ENCODE measurements at places on chromosomes 1 and 21. TPM values are rescaled to one million over a fixed set of nuclear protein-coding genes. Genes with fewer than 3 reads are reported as not detected.

The DNAJB4 gene
- total RNA-seq: 11.5 TPM

The KCNT2 gene
- total RNA-seq: not detected

GRCh38 chr1:96238426-96238825, 483.2 kb upstream of the PTBP2 start:
- DNase-seq: no peak
- no peak overlapping the region for H3K27ac ChIP-seq
- H3K27me3 ChIP-seq: no peaks in the 10 kb centered on the region
- no peaks in the 10 kb centered on the region for H3K4me1 ChIP-seq
- H3K36me3 ChIP-seq: no peaks in the 10 kb centered on the region

- H3K4me3 ChIP-seq: no peak overlapping the region
- no peak for DNase-seq
- peaks cover 34% of the 10 kb centered on the region for H3K4me1 ChIP-seq
Measured at GRCh38 chr1:54460861-54461387, 54.7 kb upstream of the SSBP3 start.

GRCh38 chr21:32314806-32315205, 16.2 kb downstream of the MRAP start:
- peaks cover 21% of the 10 kb centered on the region for H3K36me3 ChIP-seq
- H3K27me3 ChIP-seq: no peaks in the 10 kb centered on the region
- H3K4me3 ChIP-seq: no peak overlapping the region
- DNase-seq: no peak

- DNase-seq: no peak
- no peaks in the 10 kb centered on the region for H3K27me3 ChIP-seq
- peaks cover 25% of the 10 kb centered on the region for H3K36me3 ChIP-seq
- H3K4me1 ChIP-seq: peaks cover 43% of the 10 kb centered on the region
Measured at GRCh38 chr1:12184008-12184681, 17.4 kb downstream of the TNFRSF1B start.

DNA sequence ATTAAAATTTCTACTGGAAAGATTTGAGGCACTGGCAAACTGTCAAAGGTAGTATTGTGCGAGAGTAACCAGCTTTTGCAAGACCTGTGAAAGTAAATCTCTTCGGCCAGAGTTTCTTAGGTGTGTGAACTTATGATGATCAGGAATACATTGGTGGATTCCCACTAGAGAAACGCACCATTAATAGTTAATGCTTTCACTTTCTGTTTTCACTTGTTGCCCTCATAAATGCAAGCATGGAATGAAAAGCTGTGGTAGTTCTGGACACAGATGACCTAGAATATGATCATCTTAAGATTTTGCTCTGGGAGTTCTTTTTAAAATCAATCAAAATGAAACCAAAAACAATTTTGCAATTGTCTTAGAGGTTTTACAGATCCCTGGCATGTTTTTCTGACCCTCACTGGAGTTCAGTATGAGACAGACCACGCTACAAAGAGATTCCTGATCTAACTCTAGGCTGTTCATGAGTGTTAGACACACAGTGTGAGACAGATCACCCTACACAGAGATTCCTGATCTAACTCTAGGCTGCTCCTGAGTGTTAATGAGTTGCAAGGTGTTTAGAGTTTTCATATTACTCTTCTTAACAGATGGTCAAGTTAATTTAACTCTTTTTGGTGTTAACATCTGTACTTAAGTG, 98.8 kb downstream of the SDCCAG8 start:
- H3K4me1 ChIP-seq: peaks cover 16% of the 10 kb centered on the region
- peaks cover 8% of the 10 kb centered on the region for H3K36me3 ChIP-seq
- H3K27me3 ChIP-seq: no peaks in the 10 kb centered on the region
- H3K4me3 ChIP-seq: peak overlapping the region; percentile 63

GRCh38 chr1:110548381-110548780, 29.4 kb upstream of the KCNA10 start:
- no peaks in the 10 kb centered on the region for H3K4me1 ChIP-seq
- peaks cover 29% of the 10 kb centered on the region for H3K27me3 ChIP-seq
- no peak for DNase-seq
- H3K27ac ChIP-seq: no peak overlapping the region
- H3K4me3 ChIP-seq: no peak overlapping the region
- H3K36me3 ChIP-seq: no peaks in the 10 kb centered on the region

GRCh38 chr1:47309427-47309826, 4.5 kb downstream of the STIL start:
- DNase-seq: no peak
- H3K27ac ChIP-seq: no peak overlapping the region
- peaks cover 40% of the 10 kb centered on the region for H3K4me1 ChIP-seq
- no peaks in the 10 kb centered on the region for H3K27me3 ChIP-seq

GRCh38 chr1:196114193-196114592, 494.0 kb downstream of the KCNT2 start:
- no peaks in the 10 kb centered on the region for H3K36me3 ChIP-seq
- H3K4me1 ChIP-seq: no peaks in the 10 kb centered on the region
- no peak for DNase-seq
- H3K27me3 ChIP-seq: no peaks in the 10 kb centered on the region
- no peak overlapping the region for H3K27ac ChIP-seq

DNA sequence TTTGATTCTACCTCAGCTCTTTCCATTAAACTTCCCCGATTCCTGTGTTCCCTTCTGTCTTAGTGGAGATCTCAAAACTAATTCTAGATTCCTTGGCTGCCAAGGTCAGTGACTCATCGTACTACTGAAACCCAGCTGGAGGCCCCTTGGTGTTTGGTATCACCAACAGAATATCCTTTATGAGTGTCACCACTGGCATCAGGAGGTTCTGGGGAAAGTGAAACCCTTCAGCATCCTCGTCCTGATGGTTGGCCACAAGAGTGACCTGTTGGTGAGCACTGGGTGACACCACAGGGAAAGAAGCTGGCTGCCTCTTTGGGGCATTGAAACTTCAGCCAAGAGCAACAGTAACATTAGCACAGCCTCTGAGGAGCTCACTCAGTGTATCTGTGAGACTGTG, 9.6 kb downstream of the RAB42 start:
- H3K27me3 ChIP-seq: no peaks in the 10 kb centered on the region
- peaks cover 14% of the 10 kb centered on the region for H3K4me1 ChIP-seq
- peak overlapping the region; percentile 67 for H3K27ac ChIP-seq
- H3K4me3 ChIP-seq: no peak overlapping the region
- peak; percentile 58 for DNase-seq
- peaks cover 12% of the 10 kb centered on the region for H3K36me3 ChIP-seq

GRCh38 chr1:228753786-228754360, 18.6 kb downstream of the RHOU start:
- H3K36me3 ChIP-seq: peaks cover 8% of the 10 kb centered on the region
- no peak overlapping the region for H3K27ac ChIP-seq
- H3K27me3 ChIP-seq: peaks cover 68% of the 10 kb centered on the region
- H3K4me3 ChIP-seq: no peak overlapping the region

GRCh38 chr1:19113697-19114092, 96.4 kb downstream of the UBR4 start:
- H3K4me1 ChIP-seq: no peaks in the 10 kb centered on the region
- peak; percentile 63 for DNase-seq
- H3K4me3 ChIP-seq: no peak overlapping the region
- H3K27me3 ChIP-seq: no peaks in the 10 kb centered on the region
- peaks cover 47% of the 10 kb centered on the region for H3K36me3 ChIP-seq

- DNase-seq: no peak
- peaks cover 33% of the 10 kb centered on the region for H3K4me1 ChIP-seq
- H3K36me3 ChIP-seq: no peaks in the 10 kb centered on the region
- peaks cover 29% of the 10 kb centered on the region for H3K27me3 ChIP-seq
- H3K4me3 ChIP-seq: no peak overlapping the region
- H3K27ac ChIP-seq: no peak overlapping the region
Measured at GRCh38 chr21:42677339-42678321, 24.2 kb downstream of the PDE9A start.

DNA sequence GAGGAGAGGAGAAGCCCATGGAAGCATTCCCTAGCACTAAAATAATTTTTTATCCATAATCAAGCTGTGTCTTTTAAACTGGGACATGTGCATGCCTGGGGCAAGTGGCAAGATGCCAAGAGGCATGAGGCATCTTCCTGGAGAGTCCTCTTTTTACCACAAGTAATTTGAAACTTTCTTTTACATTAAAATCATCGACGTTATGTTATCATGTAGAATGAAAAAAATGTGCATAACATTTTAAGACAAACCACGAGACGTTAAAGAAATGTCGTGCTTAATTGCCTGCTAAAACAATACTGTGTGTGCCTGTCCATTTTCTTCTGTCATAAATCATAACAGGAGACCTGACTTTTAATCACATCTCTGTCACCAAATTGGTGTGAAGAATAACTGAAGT, 1.5 kb downstream of the STYXL2 start:
- H3K4me3 ChIP-seq: no peak overlapping the region
- H3K4me1 ChIP-seq: peaks cover 4% of the 10 kb centered on the region
- no peaks in the 10 kb centered on the region for H3K36me3 ChIP-seq
- peaks cover 4% of the 10 kb centered on the region for H3K27me3 ChIP-seq

- H3K27me3 ChIP-seq: no peaks in the 10 kb centered on the region
- peak; percentile 90 for DNase-seq
- H3K4me1 ChIP-seq: peaks cover 19% of the 10 kb centered on the region
- no peak overlapping the region for H3K4me3 ChIP-seq
- H3K27ac ChIP-seq: peak overlapping the region; percentile 54
Measured at GRCh38 chr1:39525366-39526165, 34.1 kb downstream of the BMP8A start.

DNA sequence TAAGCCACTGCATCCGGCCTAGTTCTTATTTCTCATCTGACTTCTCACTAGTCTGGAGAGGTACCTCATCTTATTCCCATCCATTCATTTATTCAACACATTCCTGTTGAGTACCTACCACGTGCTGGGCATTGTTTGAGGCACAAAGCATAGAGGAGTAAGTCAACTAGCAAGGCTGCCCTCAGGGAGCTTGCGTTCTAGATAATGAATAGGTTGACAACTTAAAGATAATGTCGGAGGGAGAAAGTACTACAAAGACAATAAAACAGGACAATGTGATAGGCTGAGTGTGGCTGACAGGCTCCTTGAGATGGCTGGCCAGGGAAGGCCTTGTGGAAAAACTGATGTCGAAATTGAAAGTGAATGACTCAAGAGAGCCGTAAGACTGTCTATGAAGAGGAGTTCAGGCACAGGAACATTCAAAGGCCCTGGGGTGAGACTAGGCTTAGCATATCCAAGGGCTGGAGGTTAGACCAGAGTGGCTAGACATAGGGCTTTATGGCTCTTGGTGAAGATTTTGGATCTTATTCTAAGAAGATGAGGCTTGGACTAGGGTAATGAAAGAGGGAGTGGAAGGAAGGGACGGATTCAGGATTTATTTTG, 18.3 kb downstream of the SPATA21 start:
- no peak for DNase-seq
- H3K36me3 ChIP-seq: peaks cover 3% of the 10 kb centered on the region
- peaks cover 15% of the 10 kb centered on the region for H3K27me3 ChIP-seq

- H3K4me1 ChIP-seq: peaks cover 27% of the 10 kb centered on the region
- DNase-seq: no peak
- no peak overlapping the region for H3K4me3 ChIP-seq
Measured at GRCh38 chr1:46520063-46520911, 30.7 kb downstream of the DMBX1 start.

DNA sequence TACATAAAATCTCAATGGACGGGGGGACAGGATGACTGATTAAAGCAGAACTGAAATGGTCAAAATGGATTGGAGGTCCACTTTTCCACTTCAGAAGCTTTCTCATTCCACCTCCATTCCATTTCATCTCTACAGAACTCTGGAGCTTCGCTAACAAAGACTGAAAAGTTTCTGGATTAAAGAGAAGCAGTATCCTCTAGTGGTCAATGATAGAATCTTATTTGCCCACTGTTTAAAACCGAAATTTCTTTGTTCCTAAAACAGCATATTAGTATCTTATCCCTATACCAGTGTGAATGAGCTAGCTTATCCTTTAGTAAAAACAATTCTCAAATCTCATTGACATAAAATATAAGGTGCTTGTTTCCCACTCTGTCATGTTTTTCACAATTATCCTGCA, 890.6 kb downstream of the KCNT2 start:
- no peaks in the 10 kb centered on the region for H3K4me1 ChIP-seq
- no peak overlapping the region for H3K4me3 ChIP-seq
- H3K27me3 ChIP-seq: no peaks in the 10 kb centered on the region
- H3K36me3 ChIP-seq: no peaks in the 10 kb centered on the region

DNA sequence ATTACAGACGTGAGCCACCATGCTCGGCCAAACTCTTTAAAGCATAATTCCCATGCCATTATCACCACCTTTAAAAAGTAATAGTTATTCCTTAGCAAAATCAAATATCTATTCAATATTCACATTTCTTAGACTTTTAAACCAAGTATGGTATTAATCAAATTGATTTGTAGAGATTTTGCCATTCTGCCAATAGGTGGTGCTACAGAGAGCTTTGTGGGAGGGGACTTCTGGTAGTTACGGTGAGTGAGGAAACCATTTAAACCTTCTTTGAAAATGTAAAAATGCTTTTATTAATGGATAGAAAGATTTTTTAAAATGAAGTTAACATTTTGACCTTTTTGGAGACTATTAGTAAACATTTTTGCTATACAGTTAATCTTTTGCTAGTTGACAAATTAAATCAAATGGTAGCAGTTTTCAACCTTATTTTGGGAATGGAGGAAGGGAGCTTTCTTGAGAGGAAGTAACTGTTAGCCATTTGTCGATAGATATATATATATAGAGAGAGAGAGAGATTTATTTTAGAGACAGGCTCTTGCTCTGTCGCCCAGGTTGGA, 19.3 kb downstream of the IARS2 start:
- no peak overlapping the region for H3K4me3 ChIP-seq
- no peaks in the 10 kb centered on the region for H3K27me3 ChIP-seq
- peaks cover 7% of the 10 kb centered on the region for H3K4me1 ChIP-seq
- DNase-seq: no peak
- H3K36me3 ChIP-seq: peaks cover 24% of the 10 kb centered on the region
- no peak overlapping the region for H3K27ac ChIP-seq

- no peaks in the 10 kb centered on the region for H3K27me3 ChIP-seq
- no peaks in the 10 kb centered on the region for H3K4me1 ChIP-seq
- no peak for DNase-seq
- no peak overlapping the region for H3K4me3 ChIP-seq
- H3K27ac ChIP-seq: no peak overlapping the region
Measured at GRCh38 chr1:106439475-106439874, 617.0 kb upstream of the PRMT6 start.

GRCh38 chr1:53447413-53447812, 11.8 kb upstream of the DMRTB1 start:
- H3K4me1 ChIP-seq: no peaks in the 10 kb centered on the region
- no peaks in the 10 kb centered on the region for H3K36me3 ChIP-seq
- H3K4me3 ChIP-seq: no peak overlapping the region
- H3K27me3 ChIP-seq: peaks cover 6% of the 10 kb centered on the region

- H3K4me3 ChIP-seq: no peak overlapping the region
- H3K27ac ChIP-seq: no peak overlapping the region
- H3K36me3 ChIP-seq: no peaks in the 10 kb centered on the region
- peaks cover 9% of the 10 kb centered on the region for H3K4me1 ChIP-seq
Measured at GRCh38 chr1:84632673-84633434, 57.4 kb downstream of the SSX2IP start.

DNA sequence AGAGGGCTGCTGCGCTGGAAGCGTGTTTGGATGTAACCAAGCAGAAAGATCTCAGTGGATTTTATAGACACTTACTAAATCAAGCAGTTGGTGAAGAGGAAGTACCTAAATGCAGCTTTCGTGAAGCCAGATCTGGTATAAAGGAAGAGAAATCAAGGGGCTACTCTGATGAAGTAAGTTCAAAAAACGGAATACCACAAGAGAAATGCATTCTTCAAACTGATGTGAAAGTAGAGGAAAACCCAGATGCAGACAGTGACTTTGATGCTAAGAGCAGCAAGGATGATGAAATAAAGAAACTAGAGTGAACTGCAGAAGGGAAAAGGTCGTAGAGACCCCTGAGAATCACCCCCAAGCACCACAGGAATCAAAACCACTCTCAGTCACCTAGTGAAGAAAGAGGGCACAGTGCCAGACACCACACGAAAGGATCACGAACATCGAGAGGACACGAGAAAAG, 40.8 kb upstream of the NEXN start:
- no peak overlapping the region for H3K27ac ChIP-seq
- DNase-seq: no peak
- H3K4me1 ChIP-seq: no peaks in the 10 kb centered on the region
- H3K4me3 ChIP-seq: no peak overlapping the region
- H3K27me3 ChIP-seq: no peaks in the 10 kb centered on the region

All from activated CD8-positive, alpha-beta memory T cell treated with anti-CD3 and anti-CD28 coated beads, Interleukin-2, amount 10 ng/mL, durations not matched to agents 7 days and 5 days (primary cell).